ENCODE measurements at places on chromosomes 16 and 17. TPM values are rescaled to one million over a fixed set of nuclear protein-coding genes. Genes with fewer than 3 reads are reported as not detected.

DNA sequence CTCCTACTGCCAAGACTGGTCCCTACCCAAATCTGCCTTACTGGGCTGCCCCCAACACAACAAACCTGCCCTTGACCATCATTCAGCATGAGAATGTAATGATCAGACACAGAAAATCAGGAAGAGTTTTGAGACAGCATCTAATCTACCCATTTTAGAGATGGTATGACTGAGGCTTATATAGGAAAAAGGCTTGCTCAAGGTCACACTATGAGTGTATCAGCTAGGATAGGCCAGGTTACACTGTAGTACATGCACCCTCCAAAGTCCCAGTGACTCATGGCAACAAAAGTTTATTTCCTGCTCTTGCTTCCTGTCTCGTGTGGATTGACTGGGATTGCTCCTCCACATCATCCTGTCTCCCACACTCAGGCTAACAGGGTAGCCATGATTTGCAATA lies 27.9 kb downstream of the NLRC5 start:
- no peaks in the 10 kb centered on the region for H3K27me3 ChIP-seq
- peaks cover 11% of the 10 kb centered on the region for H3K36me3 ChIP-seq
- H3K27ac ChIP-seq = no peak overlapping the region
- DNase-seq = no peak

DNA sequence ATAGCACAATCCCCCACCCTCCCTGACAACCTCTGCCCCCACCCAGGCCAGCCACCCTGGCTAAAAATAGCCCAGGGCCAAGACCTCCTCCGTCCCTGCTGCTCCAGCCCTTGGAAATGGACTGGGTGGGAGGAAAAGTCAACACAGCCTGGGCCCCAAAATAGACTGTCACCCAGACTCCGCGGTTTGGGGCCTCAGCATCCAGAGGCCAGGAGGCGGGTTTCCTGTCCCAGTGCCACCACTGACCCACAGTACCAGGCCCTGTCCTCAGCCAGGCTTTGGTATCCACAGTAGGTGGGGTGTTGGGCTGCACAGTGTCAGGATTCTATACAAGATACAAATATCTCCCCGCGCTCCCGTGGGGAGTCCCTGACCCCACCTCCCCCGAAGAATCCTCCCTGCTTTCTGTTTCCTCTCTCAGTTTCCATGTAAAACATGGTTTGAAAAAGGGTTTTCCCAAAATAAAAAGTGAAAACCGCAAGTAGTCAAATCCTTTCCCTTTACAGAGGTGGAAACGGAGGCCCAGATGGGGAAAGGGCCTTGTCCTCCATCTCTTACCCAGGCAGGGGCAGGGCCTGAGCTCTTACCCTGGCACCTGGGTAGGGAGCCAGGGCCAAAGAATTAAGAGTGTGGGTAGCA lies 20.1 kb downstream of the CPNE2 start:
- H3K4me3 ChIP-seq = no peak overlapping the region
- no peaks in the 10 kb centered on the region for H3K36me3 ChIP-seq
- no peaks in the 10 kb centered on the region for H3K27me3 ChIP-seq

GRCh38 chr17:30958187-30958586 lies 12.7 kb upstream of the RNF135 start:
- no peak overlapping the region for H3K4me3 ChIP-seq
- no peak for DNase-seq
- H3K36me3 ChIP-seq = no peaks in the 10 kb centered on the region
- H3K27me3 ChIP-seq = no peaks in the 10 kb centered on the region

Gene TSPAN10
- 0.40 TPM for polyA plus RNA-seq

Gene TVP23C
- 4.2 TPM for polyA plus RNA-seq

Gene TBC1D3G
- not detected for polyA plus RNA-seq

Gene VTN
- 2.4 TPM for polyA plus RNA-seq
